ENCODE measurements at places on chromosomes 6 and 20.
A peak's percentile ranks its signal among the peaks of the same experiment; 100 is the strongest.

- no peak for DNase-seq
Observed at GRCh38 chr6:15653581-15653980, 9.2 kb downstream of the DTNBP1 start.

GRCh38 chr6:152305672-152306071 lies 331.5 kb downstream of the SYNE1 start:
- DNase-seq, result no peak

DNA sequence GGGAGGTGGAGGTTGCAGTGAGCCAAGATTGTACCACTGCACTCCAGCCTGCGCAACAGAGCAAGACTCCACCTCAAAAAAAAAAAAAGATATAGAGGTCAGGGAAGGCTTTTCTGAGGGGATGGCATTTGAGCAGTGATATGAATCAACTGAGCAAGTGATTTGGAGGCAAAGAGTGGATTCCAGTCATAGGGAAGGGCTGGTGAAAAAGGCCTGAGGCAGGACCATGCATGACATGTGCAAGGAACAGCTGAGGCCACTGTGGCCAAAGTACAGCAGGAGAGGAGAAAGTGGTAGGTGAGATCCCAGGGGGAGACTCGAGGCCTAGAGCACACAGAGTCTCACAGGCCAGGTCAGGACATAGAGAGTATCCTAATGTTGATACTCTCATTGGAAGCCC lies 20.1 kb upstream of the PTPRT start:
- no peak for DNase-seq

GRCh38 chr20:10618611-10619245 lies 55.1 kb downstream of the JAG1 start:
- no peak for DNase-seq

GRCh38 chr20:45920462-45921336 lies 8.7 kb upstream of the PLTP start:
- DNase-seq, result no peak

- no peak for DNase-seq
Observed at GRCh38 chr6:169972101-169972651, 220.8 kb downstream of the ERMARD start.

DNA sequence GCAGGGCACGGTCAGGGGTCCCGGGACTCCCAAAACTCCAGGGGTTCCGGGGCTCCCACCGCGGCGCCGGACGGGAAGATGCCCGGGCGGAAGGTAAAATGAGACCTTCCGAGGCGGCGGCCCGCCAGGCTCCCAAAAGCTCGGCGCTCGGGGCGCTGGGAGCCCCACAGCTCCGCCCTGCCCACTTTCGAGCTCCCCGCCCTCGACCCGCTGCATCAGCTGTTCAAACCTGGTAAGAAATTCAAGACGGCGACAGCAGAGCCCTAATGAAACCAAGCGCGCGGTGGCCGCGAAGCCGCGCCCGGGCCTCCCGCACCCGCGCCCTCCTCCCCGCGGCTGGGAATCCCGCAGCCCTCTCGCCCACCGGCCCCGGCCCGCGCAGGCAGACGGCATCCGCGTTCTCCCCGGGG lies 369 bp downstream of the SLC4A11 start:
- DNase-seq, result peak; percentile 51

Data from HEK293T (cell line).